ENCODE measurements at places on chromosomes 5 and 9.

- DNase-seq = peak; percentile 35
Observed at GRCh38 chr5:59218424-59219045, 635.7 kb downstream of the RAB3C start.

- no peak for DNase-seq
Observed at GRCh38 chr5:133729800-133730199, 117.5 kb upstream of the FSTL4 start.

GRCh38 chr9:70540016-70540415 is 125.6 kb upstream of the KLF9 start:
- no peak for DNase-seq

GRCh38 chr5:178339272-178339671 is 106.7 kb upstream of the PHYKPL start:
- DNase-seq = no peak

DNA sequence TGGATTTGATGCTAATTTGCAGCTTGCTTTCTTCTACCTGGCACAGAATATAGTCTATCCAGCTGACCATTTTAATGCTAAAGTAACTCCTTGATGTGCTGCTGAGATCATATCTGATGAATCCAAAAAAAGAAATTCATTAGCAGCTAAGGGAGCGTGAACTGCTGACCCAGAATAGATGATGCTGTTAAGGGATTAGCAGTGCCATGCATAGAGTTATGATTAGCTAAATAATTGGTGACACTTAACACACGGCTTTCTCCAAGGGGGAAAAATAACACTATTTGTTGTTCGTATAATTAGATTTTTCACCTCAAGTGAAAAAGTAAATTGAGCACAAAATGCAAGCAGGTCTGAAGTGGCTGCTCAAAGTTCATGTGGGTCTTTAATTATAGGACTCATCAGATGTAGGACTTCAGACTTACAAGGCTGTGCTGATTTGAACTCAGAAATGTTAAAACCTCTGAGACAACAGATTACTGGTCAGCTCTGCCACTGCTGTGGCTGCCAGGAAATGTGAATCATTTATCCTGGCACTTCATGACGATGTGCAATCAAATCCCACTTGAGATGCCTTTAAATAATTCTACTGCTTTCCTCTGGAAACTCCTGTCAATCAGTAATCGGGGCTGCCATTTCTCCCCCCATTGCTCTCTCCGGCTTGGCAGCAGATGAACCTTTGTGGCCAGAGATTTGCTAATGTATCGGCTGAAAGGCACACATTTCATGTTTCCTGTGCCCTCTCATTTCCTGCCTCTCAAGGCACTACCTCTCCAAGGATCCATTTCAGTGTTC is 291.6 kb upstream of the C9orf72 start:
- no peak for DNase-seq

DNA sequence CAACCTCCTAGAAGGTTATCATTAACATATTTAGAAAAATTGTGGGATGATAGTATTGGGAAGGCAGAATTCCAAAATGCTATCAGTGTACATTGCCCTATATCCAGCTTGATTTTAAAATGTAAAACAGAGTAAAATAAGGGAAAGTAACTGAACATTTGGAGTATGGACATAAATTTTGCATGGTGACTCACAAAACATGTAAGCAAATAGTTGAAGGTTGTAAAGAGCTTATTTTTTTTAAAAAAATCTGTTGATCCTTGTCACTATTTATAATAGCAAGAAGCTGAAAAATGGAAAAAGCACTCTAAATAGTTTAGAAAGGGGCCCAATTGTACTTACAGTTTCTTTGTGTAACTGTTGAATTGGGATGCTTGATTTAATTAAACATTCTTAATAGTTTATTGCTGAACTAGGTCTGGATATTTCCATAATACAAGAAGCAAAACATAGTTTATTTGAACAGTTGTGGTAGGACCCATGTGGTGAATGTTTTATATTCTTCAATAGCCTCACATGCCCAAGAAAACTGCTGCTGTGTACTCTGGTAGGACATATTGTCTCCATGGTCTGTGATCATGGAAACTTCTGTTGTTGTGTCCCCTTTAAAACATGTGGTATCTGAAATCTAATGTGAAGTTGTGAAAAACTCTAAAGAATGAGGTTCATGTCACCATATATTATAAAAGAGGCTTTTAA is 82.4 kb downstream of the NNT start:
- peak; percentile 42 for DNase-seq

DNA sequence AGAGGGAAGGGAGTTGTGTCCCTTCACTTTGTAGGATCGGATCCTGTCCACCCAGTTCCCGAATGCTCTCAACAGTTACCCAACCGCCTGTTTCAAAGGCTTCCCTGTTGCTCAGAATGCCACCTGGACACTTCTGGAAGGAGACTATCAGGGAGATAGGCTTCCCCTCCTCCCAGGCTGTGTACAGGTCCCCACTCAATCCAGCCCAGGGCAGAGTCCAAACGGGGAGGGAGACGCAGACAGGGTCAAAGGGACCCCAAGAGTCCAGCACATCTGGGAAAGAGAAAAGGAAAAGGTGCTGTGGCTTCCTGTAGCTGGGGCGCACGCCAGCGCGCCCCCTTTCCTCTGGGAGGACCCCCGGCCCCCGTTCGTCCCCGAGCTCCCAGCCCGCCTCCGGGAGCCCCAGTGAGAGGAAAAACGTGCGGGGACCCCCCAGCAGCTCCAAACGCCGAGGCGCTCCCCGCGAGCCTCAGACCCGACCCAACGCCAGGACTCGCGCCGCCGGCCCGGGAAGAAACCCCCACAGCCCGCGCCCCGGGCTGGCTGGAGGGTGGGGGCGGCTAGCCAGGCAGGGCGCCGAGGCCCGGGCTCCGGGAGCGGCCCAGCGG is 640 bp downstream of the SURF4 start:
- DNase-seq = peak; percentile 71

DNA sequence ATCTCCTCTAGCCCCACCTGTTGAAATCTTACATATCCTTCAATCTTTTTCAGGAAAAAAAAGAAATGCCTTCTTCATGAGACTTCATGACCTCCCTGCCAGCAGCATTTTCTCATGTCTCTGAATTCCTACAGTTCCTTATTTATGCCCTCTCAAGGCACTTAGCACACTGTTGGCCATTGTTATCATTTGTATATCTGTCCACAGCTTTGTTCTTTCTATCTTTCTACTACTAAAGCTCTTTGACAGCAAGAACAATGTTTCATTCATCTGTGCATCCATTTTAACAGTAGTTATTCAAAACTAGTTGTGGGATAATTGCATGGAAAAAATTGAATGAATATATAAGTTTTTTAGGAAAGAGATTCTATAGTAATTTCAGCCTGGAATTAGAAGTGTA is 20.9 kb upstream of the GZMA start:
- DNase-seq = no peak

- DNase-seq = no peak
Observed at GRCh38 chr9:81620002-81620390, 69.4 kb downstream of the TLE1 start.

GRCh38 chr5:159319363-159319762 is 10.9 kb downstream of the IL12B start:
- no peak for DNase-seq

- DNase-seq = no peak
Observed at GRCh38 chr5:150108711-150109514, 22.6 kb upstream of the CSF1R start.

GRCh38 chr9:69433392-69433791 is 108.4 kb downstream of the ENTREP1 start:
- no peak for DNase-seq

GRCh38 chr5:178555771-178556211 is 34.4 kb downstream of the COL23A1 start:
- DNase-seq = no peak

DNA sequence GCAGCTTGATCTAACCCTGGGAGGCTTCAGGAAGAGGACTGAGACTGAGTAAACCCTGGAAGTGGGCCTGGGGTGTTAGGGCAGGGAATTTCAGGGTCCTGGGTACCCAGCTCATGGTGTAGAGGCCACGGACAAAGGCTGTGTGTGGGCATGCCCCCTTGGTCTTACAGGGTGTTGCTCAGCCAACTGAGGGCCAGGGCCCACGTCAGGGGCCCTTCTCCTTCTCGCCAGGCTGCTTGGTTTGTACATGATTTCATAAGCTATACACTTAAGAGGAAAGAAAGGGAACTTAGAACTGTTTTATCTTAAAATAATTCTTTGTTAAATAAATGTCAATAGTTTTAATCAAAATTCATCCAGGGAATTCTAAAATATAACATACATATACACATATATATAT is 95.4 kb downstream of the TLE4 start:
- DNase-seq = no peak

- DNase-seq = no peak
Observed at GRCh38 chr5:84605241-84605640, 220.6 kb upstream of the EDIL3 start.

DNA sequence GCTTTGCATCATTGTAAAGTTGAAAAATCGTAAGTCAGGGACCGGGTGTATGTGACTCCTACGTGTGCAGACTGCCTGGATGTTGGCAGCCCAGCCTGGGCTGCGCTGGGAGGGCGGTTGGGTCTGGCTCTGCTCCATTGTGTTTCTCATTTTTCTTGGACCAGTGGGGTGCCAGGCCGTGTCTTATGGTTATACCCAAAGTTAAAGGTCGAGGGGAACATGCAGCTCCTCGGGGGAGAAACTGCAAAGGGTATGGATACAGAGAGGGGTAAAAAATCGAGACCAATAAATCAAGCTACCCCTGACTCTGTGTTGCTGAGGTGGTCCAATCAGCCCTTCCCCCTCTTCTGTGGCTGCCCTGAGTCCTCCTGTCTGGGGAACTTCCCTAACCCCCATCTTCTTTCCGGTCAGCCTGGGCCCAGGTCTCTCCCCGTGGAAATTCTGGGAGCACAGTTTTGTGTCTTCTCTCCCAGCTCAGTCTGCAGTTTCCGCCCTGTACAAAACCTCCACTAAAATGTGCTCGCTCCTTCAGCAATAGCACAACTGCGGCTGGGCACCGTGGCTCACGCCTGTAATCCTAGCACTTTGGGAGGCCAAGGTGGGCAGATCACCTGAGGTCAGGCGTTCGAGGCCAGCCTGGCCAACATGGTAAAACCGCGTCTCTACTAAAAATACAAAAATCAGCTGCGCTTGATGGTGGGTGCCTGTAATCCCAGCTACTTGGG is 34.1 kb upstream of the UNC5A start:
- DNase-seq = no peak

DNA sequence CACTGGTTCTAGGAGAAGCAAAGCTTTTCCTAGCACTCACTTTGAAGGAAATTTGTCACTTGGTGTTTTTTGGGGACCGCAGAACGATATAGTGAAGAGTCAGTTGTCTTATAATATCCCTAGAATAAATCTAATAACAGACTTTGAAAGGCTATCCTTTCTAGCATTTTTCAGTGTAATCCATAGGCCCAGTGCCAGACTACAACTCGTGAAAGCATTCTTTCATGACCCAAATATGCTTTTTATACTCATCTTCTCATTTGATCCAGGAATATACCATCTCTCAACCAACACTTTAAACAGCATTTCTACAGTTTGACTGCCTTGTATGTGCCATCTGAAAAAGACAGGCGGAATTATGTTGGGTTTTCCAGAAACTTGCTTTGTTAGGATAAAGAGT is 104.0 kb downstream of the ERCC6L2 start:
- DNase-seq = peak; percentile 6

DNA sequence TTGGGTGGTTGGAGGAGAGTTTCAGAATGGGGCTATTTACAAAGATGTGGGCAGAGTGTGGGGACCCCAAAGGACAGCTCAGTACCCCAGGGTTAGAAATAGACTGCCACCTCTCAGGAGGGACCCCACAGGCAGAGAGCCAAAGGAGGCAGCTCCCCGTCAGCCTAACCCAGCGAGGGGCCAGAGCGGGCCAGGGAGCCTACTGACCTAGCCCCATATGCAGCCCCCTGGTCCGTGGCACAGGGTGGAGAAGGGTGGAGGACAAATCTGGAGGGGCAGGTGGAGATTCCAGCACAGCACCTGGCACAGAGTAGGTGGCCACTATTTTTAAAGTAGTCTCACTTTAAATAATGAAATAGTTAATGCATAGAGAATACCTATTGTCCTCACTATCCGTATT is 67.2 kb upstream of the ANGPTL2 start:
- DNase-seq = no peak

DNA sequence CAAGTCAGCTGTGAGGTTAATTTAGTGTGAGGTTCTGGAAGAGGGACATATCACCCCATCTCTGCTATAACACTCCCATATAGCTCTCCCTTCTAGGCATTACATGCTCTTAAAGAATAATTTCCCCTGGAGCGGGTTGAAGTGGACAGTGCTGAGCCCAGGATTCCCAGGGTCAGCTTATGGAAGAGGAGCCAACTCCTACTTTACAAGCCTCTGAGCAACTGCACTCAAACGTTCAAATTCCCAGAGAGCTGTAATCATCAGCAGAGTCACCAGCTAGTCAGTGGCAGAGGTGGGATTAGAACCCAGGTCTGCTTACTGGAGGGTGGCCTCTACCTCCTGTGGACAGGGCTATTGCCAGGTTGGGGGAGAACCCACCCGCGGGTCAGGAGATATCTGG is 1.4 kb downstream of the NEURL1B start:
- no peak for DNase-seq

- no peak for DNase-seq
Observed at GRCh38 chr9:77616191-77616590, 31.9 kb downstream of the GNA14 start.

DNA sequence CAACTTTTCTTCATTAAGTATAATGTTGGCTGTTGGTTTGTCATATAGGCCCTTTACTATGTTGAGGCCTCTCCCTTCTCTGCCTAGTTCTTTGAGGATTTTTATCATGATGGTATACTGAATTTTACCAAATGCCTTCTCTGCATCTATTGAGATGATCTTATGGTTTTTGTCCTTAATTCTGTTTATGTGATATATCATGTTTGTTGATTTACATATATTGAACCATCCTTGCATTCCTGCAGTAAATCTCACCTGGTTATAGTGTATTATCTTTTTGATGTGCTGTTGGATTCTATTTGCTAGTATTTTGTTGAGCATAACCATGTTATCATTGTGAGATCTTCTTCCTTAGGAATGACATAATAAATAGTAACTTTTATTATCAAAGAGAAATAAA is 362.9 kb downstream of the CCDC171 start:
- DNase-seq = no peak

Measured in adipocyte (in vitro differentiated cells).